ENCODE measurements at places on chromosomes 16 and 17.

DNA sequence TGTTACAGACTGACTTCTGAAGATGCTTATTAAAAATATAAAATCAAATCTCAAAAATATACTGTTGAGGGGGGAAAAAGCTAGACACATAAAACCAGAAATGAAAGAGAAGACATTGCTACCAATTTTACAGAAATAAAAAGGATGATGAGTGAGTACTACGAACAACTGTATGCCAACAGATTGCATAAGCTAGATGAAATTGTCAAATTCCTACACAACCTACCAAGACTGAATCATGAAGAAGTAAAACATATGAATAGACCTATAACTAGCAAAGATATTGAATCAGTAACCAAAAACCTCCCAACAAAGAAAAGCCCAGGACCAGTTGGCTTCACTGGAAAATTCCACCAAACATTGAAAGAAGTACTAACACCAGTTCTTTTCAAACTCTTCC is 3.5 kb upstream of the CAPNS2 start:
- DNase-seq: no peak

- DNase-seq: peak; percentile 50
Measured at GRCh38 chr17:46822388-46822921, 4.0 kb upstream of the WNT3 start.

GRCh38 chr16:28162326-28162877 is 49.4 kb downstream of the XPO6 start:
- DNase-seq: no peak

- no peak for DNase-seq
Measured at GRCh38 chr16:82651921-82652601, 25.3 kb downstream of the CDH13 start.

DNA sequence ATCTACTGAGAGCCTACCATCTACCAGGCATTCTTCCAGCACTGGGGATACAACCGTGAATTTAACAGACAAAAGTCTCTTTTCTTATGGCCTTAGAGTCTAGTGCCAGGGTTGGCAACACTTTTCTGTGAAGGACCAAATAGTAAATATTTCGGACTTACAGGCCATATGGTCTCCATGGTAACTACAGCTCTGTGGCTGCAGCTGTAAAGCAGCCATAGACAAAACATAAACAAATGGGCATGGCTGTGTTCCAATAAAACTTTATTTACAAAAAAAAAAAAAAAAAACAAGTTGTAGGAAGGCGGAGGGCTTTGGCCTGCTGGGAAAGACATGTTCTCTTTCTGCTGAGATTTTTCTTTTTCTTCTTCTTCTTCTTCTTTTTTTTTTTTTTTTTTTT is 98.7 kb downstream of the ABCC12 start:
- DNase-seq: no peak

GRCh38 chr16:88688013-88688778 is 1.9 kb upstream of the SNAI3 start:
- no peak for DNase-seq

GRCh38 chr16:23365602-23366240 is 63.6 kb downstream of the SCNN1B start:
- no peak for DNase-seq

GRCh38 chr17:44315760-44316731 is 7.6 kb downstream of the RUNDC3A start:
- no peak for DNase-seq

GRCh38 chr17:4951486-4951885 is 567 bp downstream of the ENO3 start:
- no peak for DNase-seq

DNA sequence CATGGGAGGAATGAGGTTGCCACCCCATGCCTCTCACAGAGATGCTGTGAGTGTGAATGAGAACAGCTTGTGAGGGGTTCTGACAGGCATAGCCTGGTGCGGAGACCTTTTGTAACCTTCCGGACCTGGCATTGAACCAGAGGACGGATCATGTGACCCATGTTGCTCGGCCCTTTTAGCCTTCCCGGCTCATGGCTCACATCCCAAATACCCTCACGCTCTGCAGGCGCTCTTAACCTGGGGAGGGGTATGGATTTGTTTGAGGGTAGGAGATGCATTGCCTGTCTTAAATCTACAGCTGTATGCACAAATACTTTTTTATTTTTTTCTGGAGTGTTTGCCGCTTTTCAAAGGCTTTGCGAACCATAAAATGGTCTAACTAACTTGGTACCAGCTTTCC is 102.4 kb upstream of the CRHR1 start:
- DNase-seq: no peak

GRCh38 chr17:77443748-77444260 is 303.0 kb downstream of the SEC14L1 start:
- DNase-seq: no peak

GRCh38 chr17:74748279-74748528 is 224 bp upstream of the NHERF1 start:
- DNase-seq: no peak

GRCh38 chr17:50471009-50471905 is 2.6 kb upstream of the CHAD start:
- DNase-seq: no peak

GRCh38 chr16:19711643-19712042 is 6.4 kb downstream of the KNOP1 start:
- DNase-seq: no peak

DNA sequence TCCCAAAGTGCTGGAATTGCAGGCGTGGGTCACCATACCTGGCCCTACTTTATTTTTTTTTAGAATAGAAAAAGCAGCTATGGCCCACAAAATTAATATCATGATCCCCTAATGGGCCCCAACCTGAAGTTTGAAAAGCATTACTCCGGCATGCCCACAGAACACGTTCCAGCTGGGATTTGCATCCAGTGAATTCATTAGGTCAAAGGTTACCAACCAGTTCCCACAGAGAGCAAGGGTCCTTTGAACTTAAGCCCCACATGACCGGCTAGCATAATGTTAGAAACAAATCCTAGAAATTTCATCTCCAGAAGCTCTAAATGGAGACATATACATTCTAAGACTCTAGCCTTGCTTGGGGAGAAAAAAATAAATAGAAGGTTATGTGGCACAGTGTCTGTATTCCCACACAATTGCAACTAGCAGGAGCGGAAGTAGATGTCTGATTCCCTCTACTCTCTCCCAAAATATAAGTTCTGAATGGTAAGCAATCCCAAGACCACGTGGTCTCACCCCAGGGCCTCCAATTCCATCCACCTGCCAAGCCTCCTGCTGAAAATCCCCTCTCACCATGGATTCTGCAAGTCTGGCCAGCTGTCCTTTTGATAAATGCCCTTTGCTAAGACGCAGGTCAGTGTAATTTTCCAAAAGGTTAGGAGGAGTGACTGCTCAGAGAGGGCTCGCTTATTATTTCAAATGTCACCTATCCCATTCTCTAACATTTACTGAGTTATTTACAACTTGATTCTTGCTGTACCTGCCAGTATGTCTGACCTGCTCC is 395.8 kb downstream of the NPIPA8 start:
- no peak for DNase-seq

DNA sequence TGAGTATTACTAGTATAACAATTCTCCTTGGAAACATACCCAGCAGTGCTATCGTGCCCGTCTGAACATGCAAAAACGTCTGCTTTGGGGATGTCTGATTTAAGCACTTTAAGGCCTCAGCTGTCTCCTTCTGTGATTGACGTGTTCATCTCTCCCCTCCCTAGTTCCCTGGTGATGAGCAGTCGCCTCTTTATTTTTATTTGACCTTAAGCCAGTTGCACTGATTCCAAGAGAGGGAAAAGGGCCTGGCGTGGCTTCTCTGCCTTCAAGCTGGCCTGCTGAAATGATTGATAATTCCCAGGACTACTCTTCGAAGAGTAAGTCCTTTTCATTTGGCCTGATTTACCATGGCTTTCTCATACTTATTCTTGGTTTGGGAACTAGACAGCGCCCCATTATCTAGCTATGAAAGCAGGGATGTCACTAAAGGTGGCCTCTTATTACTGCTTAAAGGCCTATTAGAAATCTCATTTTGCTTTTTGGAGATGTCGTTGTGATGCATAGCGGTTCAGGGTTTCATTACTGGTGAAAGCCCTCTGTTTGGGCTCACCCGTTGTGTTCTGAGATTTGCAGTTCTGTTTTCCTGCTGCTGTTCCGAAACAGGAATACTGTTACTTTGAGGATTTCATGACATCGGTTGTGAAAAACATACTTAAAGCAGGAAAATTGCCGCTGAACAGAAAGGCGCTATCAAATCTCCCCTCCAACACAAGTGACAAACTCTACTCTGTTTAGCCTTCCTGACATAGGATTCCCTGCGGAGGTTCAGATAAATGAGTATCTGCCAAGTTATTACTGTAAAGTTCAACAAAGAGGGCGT is 65.5 kb downstream of the IQCK start:
- no peak for DNase-seq

- DNase-seq: no peak
Measured at GRCh38 chr17:22517716-22518115, 825.4 kb downstream of the KCNJ18 start.

GRCh38 chr17:77306790-77307478 is 166.2 kb downstream of the SEC14L1 start:
- DNase-seq: no peak

DNA sequence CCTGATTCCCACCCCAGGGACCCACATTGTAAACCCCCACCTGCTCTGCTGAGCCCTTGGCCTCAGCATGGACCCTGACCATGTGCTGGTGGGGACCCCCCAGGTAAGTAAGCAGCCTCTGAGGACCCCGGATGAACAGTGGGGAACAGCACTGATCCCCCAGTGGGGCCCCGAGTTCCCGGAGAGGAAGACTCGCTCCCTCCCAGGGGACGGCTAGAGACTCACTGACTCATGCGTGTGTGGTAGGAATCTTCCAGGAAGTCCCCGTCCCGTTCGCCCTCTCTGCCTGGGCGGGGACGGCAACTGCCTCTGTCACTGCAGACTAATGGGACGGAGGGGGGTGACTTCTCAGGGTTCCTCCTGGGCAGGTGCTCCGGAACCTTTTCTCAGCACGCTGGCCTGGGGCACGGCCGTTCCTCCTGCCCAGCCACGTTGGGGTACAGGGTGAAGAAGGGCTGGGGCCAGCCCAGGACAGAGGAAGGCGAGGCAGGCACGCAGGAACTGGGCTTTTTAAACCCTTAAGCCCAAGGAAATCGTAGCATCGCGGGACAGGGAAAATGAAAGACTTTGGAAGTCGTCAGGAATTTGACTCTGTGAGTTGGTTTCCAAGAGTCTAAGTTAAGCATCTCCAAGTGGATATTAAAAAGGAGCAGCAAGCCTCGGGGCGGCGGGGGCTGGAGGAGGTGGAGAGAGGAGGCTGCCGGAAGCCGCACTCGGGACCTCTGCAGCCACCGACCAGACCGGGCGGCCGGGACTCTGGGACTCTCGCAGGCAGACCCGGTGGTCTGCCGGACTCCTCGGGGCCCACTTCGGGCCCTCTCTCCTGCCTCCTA is 178.7 kb downstream of the SEC14L1 start:
- DNase-seq: peak; percentile 85
